Activated CD8-positive, alpha-beta T cell treated with anti-CD3 and anti-CD28 coated beads for 36 hours (primary cell): ENCODE measurements at places on chromosomes 13 and 19. TPM values are rescaled to one million over a fixed set of nuclear protein-coding genes. Genes with fewer than 3 reads are reported as not detected.

ZNF284 gene
- 1.7 TPM for total RNA-seq

DNA sequence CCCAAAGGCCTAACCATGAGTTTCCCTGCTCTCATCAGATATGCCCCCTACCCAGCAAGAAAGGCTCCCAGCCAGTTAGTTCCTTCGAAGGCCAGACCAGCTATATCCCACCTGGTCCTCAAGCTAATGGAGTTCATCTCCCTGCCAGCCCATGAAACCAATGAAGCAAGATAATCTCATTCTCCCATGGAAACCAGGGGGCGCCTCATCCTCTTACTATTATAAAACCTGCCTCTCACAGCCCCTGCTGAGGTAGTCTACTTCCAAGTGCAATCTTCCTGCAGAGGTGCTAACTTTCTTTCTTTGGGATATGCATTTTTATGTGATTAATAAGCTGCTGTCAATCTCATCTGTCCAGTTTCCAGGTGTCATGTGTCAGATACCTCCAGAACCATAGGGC lies 34.0 kb upstream of the ZNF573 start:
- peaks cover 17% of the 10 kb centered on the region for H3K36me3 ChIP-seq
- no peak overlapping the region for H3K27ac ChIP-seq
- no peaks in the 10 kb centered on the region for H3K4me1 ChIP-seq
- H3K4me3 ChIP-seq = no peak overlapping the region
- no peak for DNase-seq
- H3K27me3 ChIP-seq = peaks cover 12% of the 10 kb centered on the region

- no peak for DNase-seq
- H3K4me1 ChIP-seq = peaks cover 7% of the 10 kb centered on the region
- no peak overlapping the region for H3K4me3 ChIP-seq
- H3K27me3 ChIP-seq = peaks cover 6% of the 10 kb centered on the region
Measured at GRCh38 chr13:39254601-39255000, 216.3 kb downstream of the NHLRC3 start.

ZNF844 gene
- 2.6 TPM for total RNA-seq

- H3K4me3 ChIP-seq = no peak overlapping the region
- no peaks in the 10 kb centered on the region for H3K4me1 ChIP-seq
- H3K27me3 ChIP-seq = peaks cover 8% of the 10 kb centered on the region
- no peaks in the 10 kb centered on the region for H3K36me3 ChIP-seq
- DNase-seq = no peak
- H3K27ac ChIP-seq = no peak overlapping the region
Measured at GRCh38 chr19:37893845-37894575, 12.4 kb downstream of the WDR87 start.

ZNF534 gene
- total RNA-seq = not detected

DNA sequence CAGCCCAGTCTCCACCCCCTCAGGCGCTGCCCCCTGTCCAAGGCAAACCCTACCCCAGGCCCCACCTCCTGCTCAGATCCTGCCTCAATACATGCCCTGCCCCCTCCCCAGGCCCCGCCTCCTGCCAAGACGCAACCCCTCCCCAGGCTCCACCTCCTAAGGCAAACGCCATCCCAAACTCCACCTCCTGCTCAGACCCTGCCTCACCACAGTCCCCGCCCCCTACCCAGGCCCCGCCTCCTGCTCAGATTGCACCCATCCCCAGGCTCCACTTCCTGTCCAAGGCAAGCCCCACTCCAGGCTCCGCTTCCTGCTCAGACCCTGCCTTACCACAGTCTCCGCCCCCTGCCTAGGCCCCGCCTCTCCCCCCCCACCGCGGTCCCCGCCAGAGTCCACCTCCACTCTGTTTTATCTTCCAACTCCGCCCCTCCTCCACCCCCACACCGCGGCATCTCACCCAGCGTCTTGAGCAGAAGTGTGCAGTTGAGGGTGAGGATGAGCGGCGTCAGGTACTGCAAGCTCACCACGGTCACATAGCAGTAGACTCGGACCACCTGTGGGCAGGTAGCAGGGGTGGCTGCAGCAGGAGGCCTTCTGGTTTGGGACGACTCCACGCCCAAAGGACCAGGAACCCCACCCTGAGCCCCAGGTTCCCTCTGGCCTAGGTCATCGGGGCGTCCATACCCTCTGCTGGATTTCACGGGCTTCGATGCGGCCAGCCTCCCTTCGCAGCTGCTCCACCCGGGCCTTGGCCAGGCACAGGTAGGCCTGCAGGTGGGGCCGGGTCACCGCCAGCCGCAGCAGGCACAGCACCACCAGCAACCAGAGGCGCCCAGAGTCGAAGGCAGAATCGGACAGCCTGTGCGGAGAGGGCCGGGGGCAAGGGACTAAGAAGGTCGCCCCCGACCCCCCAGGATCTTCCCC lies 17.7 kb downstream of the TMEM161A start:
- no peaks in the 10 kb centered on the region for H3K27me3 ChIP-seq
- peak; percentile 68 for DNase-seq
- H3K4me3 ChIP-seq = no peak overlapping the region
- H3K27ac ChIP-seq = no peak overlapping the region
- no peaks in the 10 kb centered on the region for H3K4me1 ChIP-seq

KISS1R gene
- 15.5 TPM for total RNA-seq

DNA sequence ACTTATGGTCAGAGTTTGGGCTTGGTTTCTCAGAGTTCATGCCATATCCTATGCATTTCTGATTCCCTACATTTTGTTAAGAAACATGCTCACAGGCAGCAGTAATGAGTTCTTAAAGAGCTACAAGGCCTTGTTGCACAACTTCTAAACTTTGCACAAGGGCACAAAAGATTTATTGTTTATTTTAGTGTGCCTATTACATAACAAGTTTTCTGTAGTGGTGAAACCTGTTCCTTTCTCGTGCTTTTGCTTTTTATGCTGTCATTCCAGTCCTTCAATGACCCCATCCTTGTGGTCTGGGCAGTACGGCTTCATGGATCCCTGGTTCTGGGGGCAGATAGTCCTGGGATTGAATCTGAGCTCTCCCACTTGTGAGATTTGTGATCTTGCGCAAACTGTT lies 17.8 kb downstream of the ZNF507 start:
- H3K4me3 ChIP-seq = no peak overlapping the region
- H3K4me1 ChIP-seq = peaks cover 59% of the 10 kb centered on the region
- no peak for DNase-seq
- H3K27ac ChIP-seq = no peak overlapping the region

IGFL3 gene
- total RNA-seq = not detected

CCDC169 gene
- total RNA-seq = not detected

FPR1 gene
- not detected for total RNA-seq

GRCh38 chr19:33621811-33622504 lies at the start of gene CHST8:
Gene CHST8, plus strand, starts transcription at chr19:33621953. Its CDS starts 67,309 bp downstream, at chr19:33689262.
- H3K27me3 ChIP-seq = peaks cover 47% of the 10 kb centered on the region
- no peak for DNase-seq
- H3K4me1 ChIP-seq = no peaks in the 10 kb centered on the region
- H3K36me3 ChIP-seq = no peaks in the 10 kb centered on the region
- no peak within 1 kb of the TSS for H3K27ac ChIP-seq

GRCh38 chr13:24723206-24723605 lies 40.8 kb upstream of the RNF17 start:
- H3K27me3 ChIP-seq = peaks cover 15% of the 10 kb centered on the region
- H3K4me3 ChIP-seq = no peak overlapping the region
- H3K27ac ChIP-seq = no peak overlapping the region
- H3K36me3 ChIP-seq = no peaks in the 10 kb centered on the region

DNA sequence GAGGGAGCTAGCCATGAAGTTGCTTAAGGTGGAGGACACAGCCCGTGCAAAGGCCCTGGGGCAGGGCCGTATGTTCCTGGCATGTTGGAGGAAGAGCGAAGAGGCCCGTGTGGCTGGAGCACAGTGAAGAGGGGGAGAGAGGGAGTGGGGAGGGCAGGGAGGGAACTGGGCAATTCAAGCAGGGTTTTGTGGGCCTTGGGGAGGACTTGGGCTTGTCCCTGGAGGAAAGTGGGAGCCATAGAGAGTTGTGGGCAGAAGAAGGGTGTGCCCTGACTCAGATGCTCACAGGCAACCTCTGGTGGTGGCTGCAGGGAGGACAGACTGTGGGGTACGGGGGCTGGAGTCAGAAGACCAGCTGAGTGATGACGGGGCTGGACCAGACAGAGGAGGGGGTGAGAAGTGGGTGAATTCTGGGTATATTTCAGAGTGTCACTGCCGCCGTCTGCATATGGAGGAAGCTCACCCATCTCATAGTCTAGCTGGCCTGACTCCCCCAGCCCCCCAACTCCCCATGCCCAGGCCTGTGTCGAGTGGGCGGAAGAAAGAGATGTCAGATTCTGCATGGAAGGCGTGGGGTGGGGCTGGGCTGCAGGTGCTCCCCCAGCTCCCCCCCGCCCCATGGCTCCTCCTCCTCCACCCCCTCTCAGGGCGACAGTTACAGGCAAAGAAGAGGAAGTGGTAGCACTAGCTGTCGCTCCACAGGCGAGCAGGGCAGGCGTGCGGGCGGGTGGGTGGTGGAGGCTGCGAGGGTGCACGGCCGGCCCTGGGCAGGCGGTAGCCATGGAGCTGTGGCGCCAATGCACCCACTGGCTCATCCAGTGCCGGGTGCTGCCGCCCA lies at the start of gene VAV1:
TSS of gene VAV1 (plus strand) at position 681 of the 838 bp plus-strand sequence. CDS start at position 781, 100 bp downstream.
- peaks cover 42% of the 10 kb centered on the region for H3K4me1 ChIP-seq
- peak within 1 kb of the TSS; percentile 96 for H3K27ac ChIP-seq

DNA sequence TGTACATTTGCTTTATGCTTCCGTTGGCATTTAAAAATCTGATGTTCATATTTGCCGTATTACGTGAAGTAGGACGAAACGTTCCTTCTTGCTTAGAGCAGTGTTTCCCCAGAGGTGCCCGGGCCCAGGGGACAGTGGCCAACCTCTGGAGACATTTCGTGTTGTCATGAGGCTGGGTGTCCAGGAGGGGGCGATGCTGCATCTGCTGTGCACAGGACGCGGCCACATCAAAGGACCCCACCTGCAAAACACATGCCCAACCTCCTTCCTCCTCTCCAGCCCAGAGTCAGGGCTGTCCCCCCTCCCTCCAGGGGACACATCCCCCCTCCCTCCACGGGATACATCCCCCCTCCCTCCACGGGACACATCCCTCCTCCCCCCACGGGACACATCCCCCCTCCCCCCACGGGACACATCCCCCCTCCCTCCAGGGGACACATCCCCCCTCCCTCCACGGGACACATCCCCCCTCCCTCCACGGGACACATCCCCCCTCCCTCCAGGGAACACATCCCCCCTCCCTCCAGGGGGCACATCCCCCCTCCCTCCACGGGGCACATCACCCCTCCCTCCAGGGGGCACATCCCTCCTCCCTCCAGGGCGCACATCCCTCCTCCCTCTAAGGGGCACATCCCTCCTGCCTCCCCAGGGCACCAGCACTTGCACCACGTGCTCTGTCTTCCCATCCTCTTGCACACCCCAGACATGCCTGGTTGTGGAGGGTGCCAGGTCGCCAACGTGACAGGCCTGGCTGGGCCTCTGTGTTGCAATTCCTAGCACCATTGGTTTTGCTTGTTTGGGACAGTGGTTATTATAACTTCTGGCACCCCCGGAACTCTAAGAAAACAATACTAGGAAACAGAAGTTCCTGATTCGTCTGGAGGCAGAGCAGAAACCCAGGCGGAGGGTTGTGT lies 46.7 kb downstream of the GAS6 start:
- peaks cover 3% of the 10 kb centered on the region for H3K27me3 ChIP-seq
- peak; percentile 95 for DNase-seq
- peak overlapping the region; percentile 18 for H3K27ac ChIP-seq
- H3K4me3 ChIP-seq = peak overlapping the region; percentile 97
- H3K4me1 ChIP-seq = peaks cover 18% of the 10 kb centered on the region

DNA sequence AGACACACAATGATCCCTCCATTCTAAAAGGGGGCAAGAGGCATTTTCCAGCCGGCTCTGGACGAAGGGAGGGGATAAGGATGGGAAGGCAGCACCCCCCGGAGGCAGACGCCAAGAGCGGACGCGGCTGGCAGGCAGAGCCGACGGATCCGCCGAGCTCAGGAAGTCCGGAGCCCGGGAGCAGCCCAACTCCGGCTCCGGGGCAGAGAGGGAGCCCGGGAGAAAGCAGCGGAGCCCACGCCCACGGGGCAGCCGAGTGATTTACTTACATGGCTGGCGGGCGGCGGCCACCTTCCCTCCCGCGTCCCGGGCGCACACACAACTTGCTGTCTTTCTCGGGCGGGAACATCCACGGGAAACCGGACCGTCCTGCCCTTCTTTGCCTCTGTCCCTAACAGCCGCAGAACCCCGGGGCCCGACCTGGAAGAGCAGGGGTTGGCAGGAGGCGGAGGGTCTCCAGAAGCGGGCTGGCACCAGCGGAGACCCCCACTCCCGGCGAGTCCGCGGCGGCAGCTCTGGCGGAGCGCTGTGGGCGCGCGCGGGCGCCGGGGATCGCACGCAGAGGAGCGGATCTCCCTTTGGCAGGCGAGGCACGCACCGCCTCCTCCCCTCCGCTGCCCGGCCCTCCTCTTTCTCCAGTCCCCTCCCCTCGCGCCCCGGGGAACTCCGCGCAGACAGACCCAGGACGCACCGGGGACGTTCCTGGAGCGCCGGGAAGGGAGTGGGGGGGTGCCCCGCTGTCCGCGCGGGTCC lies at the start of gene LHFPL6:
TSS of gene LHFPL6 (minus strand) at position 580 of the 753 bp plus-strand sequence.
- no peaks in the 10 kb centered on the region for H3K36me3 ChIP-seq
- DNase-seq = peak; percentile 77
- H3K27me3 ChIP-seq = peaks cover 46% of the 10 kb centered on the region
- peak within 1 kb of the TSS; percentile 20 for H3K27ac ChIP-seq
- H3K4me3 ChIP-seq = peak within 1 kb of the TSS; percentile 70
- H3K4me1 ChIP-seq = peaks cover 9% of the 10 kb centered on the region

MCF2L gene
- total RNA-seq = 8.9 TPM

DNA sequence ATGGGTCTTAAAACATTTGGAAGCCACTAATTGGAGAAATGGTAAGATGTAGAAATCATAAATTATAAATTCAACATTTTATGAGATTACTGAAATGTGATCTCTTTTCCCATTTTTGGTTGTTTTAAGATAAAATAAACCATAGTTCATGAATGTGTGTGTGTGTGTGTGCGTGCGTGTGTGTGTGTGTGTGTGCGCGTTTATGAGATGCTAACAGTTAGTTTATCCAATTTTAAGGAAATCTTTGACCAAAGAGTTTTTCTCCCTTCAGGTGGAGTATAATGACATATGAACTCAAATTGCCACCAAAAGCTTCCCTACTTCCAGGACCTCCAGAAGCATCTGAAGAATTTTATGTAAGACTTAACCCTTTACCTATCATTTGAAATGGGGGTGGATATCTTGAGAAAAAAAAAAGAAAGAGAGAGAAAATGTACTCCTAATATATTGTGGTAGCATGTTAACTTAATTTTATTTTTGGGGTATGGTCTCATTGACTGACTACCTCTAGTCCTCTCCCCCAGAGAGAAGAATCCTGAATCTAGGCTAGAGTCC lies 98.1 kb upstream of the AKAP11 start:
- H3K4me3 ChIP-seq = no peak overlapping the region
- H3K27me3 ChIP-seq = no peaks in the 10 kb centered on the region
- peaks cover 26% of the 10 kb centered on the region for H3K36me3 ChIP-seq
- no peak for DNase-seq
- H3K27ac ChIP-seq = no peak overlapping the region
- H3K4me1 ChIP-seq = peaks cover 16% of the 10 kb centered on the region

ZNF575 gene
- total RNA-seq = 1.2 TPM

DNA sequence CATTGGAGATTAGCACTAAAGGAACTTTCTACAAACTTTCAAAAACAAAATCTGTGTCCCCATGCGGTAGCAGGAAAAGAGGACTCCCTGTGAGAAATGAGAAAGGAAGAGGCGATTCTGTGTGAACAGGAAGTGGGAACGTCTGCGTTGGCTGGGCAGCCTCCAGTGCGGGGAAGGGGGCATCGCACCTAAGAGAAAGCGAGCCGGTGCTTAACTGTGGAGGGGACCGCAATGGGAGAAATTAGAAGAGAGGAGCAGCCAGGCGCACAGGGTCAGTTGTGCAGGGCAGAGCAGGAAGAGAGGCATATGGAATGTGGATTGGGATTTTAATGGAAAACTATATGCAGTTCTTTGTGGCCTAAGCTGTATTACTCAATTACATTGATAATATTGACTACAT lies 77.4 kb upstream of the DOCK9 start:
- H3K27ac ChIP-seq = peak overlapping the region; percentile 18
- no peaks in the 10 kb centered on the region for H3K27me3 ChIP-seq
- peak; percentile 32 for DNase-seq
- peaks cover 3% of the 10 kb centered on the region for H3K36me3 ChIP-seq
- H3K4me3 ChIP-seq = peak overlapping the region; percentile 10
- H3K4me1 ChIP-seq = peaks cover 65% of the 10 kb centered on the region

ZNF558 gene
- total RNA-seq = 31.3 TPM
